ENCODE measurements at places on chromosomes 4 and X.

DNA sequence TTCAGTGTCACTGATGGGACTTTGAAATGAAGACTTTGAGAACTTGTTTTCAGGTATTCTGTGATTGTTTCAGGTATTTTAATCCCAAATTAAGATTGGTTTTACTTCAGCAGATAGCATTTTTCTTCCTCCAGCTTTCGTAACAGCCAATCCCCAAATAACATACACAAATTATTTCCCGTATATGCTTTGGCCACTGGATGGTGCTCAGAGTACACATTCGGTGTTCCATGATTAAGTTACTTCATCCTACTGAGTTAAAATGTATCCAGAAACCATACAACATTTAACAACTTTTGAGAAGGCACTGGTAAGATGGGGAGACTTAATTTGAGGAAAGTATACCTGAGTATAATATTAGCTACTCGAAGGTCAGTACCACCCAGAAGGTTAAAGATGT is 233.4 kb upstream of the FAM47A start:
- no peak for DNase-seq

DNA sequence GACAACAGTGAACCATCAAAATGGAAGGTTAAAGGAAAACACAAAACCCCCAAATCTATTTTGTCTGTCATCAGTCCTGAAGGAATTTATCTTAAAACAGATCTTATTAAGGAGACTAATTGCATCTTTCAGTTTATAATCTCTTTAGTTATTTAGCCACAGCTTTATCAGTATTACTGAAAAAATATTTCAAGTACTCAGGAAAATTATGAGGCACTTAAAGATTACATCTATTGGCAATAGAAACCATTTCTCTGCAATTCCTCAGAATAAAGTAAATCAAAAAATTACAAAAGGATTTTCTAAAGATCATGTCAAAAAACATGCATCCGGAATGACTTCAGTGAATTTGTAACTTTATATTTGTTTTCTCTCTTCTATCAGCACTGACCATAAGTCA is 35.2 kb downstream of the ANTXR2 start:
- no peak for DNase-seq

DNA sequence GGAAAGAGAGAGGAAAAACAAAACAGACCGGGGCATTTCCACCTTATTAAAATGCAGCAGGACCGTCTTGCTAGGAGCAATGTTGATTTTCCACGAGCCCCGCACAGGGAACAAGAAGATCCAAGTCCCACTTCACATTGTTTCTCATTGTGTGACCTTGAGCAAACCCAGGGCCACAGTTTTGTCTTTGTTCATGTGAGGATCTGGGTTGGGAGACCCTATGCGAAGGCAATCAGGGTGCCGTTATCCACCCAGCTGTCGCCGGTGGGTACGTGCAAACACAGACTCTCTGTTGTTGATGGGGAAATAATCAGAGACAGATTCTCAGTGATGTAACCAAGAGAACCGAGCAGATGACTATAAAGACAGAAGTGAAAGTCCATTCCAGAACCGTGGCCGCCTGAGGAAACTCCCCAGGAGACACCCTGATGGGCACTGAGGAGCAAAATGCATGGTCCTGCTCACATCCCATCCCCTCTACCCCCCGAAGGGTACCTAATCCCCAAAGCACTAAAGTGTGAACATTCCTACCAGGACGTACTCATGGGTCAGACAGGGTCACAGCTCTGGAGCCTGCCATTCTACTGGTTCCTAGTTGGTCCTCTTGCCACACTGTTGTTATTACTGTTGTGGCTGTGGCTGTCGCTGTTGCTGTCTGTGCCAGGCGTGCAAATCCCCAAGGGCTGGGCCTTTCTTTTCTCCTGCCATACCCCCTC is 102.7 kb upstream of the RBPJ start:
- DNase-seq = peak; percentile 50

GRCh38 chr4:95426455-95426854 is 122.3 kb downstream of the UNC5C start:
- no peak for DNase-seq

GRCh38 chrX:71251466-71251973 is 2.4 kb downstream of the ZMYM3 start:
- DNase-seq = no peak

GRCh38 chrX:47648376-47648775 is 2.0 kb downstream of the ELK1 start:
- no peak for DNase-seq

DNA sequence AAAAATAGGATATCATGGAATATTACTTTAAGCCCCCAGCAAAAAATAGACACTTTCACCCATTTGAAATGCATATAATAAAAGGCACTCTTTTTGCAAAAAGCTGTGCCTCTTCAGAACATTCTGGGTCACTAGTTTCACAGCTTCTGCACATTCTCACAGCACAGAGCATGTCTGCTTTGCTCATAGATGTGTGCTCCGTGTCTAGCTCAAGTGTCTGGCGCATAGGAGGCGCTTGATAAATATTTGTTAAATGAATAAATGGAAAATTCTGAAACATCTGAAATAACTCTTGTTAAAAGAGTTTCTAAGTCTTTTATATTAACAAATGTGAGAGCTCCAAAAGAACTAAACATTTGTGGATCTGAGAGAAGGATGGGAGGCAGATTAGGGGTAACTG is 275.2 kb downstream of the PTTG2 start:
- no peak for DNase-seq

DNA sequence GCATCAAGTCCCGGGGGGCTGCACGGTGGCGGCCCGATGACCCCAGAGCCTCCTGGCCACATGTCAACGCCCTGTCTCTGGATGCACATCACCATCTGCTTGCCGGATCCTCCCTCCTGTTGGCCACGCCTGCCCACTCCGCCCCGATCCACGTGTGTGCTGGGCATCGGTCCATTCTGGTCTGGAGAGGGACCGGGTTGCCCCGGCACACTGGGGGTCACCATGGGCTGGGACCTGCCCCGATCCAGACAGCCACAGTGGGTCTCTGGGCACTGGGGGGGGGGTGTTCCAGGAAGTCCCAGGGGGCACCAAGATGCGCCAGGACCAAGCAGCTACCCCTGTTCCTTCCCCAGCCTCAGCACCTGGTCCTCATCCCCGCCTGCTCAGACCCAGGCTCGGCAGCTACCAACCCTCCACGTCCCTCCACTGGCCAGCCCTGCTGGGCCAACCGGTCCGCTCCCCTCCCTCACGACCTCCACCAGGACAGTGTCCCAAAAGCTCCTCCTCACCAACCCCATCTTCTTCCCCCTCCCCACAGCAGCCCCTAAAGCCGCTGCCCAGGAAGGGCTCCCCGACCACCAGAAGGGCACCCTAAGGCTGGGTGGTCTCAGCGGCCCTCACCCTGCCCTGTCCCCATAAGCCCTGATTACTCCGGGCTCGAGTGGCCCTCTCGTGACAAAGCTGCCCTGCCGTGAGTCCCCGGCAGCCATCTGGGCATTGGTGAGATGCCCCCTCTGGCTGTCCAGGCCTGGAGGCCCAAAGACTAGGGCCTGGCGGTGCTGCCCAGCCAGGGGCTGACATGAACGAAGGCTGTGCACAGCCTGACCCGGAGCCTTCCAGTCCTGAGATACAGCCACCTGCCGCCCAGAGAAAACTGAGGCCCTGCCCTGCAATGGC is 4.6 kb downstream of the CTBP1 start:
- DNase-seq = no peak

GRCh38 chr4:169103966-169104412 is 93.9 kb upstream of the CBR4 start:
- DNase-seq = no peak

DNA sequence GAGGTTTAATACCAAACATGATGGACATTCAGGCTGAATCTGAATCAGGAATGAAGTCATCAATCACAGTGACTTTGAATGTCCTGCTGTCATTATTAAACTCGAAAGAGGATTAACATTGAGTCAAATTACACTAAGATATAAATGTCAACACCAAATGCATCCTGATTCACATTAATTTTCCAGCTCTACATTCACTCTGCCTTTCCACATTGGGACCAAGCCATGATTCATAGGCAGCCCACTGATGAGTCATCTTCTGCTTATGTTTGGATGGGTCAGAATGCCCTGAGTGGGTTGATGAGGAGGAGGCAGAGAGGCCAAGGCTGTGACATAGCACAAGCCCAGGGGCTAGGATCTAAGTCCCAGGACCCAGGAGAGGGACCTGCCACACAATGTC is 247.6 kb upstream of the RPS6KA3 start:
- peak; percentile 32 for DNase-seq

DNA sequence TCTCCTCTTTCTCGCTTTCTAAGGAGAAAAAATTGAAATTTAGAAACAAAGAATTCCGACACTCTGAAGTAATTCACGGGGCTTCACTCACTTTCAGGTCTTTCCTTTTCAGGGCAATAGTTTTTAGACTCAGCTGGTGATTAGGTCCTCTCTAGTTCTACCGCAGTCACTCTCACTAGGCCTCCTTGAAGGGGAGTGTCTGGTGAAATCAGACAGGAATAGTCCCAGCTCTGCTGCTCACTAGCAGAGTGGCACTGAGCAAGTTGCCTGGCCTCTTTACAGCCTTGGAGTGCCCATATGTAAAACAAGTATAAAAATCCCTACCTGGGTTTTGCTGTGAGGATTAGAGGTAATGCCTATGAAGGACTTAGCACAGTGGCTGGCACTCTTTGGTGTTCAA is 64.1 kb downstream of the NEUROG2 start:
- DNase-seq = no peak

DNA sequence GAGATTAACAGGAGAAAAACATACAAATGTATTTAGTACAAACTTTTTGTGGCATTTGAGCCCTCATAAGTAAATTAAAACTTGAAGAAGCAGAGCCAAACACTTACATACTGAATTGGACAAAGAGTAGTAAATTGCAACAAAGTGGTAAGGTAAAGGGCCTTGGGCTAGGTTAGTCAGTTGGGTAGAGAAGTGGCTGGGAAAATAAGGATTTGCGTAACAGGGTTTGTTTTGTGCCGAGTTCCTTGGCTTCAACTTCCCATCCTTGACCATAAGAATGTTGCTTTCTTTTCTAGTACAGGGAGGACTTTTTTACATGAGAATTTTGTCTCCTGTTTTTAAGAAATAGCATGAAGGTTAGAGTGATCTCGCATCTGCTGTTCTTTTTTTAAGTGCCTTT is 33.3 kb upstream of the DSPP start:
- DNase-seq = no peak

DNA sequence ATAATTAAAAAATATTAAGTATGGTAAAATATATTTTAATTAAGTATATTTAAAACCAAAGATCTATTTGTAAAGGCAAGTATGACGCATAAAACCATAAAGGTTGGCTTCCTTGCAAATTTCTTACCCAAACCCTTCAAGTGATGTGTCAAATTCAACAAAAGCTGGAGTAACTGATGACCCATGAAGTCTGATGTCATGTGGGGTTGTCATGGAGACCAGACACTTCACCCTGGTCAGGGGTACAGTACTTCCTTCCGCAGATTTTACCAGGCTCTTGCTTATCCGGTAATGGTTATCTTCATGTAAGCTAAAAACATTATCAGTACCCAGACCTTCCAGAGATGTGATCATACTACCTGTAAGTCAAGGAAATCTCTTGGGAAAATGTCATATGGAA is 170.1 kb downstream of the WDFY3 start:
- DNase-seq = no peak

DNA sequence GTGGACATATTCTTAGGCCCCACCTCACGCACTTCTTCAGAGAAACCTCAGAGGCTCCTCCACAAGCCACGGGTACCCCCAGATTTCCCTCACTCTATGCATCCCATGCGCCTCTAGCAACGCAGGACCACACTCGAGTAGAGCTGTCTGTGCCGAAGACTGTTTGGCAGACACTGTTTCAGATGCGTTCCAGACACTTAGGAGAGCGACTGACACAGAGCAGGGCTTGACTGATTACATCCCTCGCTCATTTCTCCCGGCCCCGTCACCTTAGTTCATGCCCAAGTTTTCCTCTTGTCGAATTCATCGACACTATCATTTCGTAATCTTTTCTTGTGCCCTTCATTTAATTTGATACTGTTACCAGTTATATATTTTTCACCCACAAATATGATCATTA is 15.0 kb downstream of the SORBS2 start:
- DNase-seq = no peak

GRCh38 chr4:77773101-77773500 is 46.1 kb downstream of the CNOT6L start:
- DNase-seq = no peak

DNA sequence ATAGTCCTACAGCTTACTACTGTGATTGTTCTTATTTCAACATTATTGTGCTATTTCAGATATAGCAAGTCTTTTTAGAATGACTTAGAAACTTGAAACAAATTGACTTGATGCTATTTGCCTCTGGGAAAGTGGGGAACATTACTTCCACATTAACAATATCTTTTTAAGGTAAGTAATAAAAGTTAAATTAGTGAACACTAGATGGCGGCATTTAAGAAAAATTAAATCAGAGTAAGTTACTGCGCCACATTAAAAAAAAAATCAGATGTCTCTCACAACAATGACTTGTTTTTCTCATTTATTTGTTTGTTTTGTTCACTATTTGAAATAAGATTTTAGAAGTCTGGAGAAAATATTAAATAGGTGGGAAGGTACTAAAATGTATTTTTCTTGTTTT is 1026.9 kb upstream of the SLIT2 start:
- no peak for DNase-seq

DNA sequence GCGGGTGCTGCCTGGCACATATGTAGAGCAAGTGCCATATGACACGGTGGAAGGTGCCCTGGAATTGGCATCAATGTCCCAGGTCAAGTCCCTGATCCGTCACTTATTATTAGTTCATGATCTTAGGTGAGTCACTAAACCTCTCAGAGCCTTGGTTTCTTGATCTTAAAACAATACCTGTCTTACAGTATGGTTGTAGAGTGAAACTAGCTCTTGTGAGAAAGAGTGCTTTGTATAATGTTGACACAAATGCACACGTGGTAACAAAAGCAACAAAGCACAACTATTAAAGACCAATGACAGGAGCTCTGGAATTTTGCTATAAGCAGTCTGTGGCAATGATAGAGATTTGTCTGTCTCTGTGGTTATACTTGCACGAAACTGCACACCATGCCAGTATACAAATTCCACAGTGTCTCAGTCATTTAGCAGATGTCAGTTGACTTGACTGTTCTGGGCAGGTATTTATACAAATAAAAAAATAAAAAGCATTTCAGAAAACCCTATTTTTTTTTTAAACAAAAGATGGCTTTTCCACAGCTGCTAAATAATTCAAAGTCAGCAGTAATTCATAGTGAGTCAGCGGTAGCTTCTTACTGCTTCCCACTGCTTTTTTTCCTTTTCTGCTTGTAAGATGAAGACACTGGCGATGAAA is 19.7 kb upstream of the ACSL1 start:
- DNase-seq = no peak

- no peak for DNase-seq
These were observed 37.0 kb upstream of the CXCL8 start for GRCh38 chr4:73703320-73703719.

DNA sequence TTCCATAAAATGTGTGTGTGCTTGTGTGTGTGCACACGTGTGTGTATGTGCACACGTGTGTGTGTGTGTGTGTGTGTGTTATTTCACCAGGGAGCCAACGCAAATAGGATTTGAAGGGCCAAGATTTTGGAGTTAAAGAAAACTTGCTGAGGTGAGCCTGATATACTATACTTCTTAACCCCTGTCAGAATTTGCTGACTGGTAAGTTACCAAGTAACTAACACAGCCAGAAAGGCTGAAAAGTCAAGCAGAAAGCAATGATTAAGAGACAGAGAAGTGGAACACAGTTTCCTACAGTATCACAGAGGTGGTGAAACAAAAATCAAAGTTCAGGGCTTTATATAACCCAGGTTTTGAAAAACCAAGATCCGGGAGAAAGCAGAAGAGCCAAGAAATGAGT is 47.6 kb downstream of the GABRA3 start:
- no peak for DNase-seq

Measured in CD4-positive, alpha-beta T cell treated with Interleukin-15 for 1 hour (primary cell).